ENCODE measurements at places on chromosomes 16 and 17.

DNA sequence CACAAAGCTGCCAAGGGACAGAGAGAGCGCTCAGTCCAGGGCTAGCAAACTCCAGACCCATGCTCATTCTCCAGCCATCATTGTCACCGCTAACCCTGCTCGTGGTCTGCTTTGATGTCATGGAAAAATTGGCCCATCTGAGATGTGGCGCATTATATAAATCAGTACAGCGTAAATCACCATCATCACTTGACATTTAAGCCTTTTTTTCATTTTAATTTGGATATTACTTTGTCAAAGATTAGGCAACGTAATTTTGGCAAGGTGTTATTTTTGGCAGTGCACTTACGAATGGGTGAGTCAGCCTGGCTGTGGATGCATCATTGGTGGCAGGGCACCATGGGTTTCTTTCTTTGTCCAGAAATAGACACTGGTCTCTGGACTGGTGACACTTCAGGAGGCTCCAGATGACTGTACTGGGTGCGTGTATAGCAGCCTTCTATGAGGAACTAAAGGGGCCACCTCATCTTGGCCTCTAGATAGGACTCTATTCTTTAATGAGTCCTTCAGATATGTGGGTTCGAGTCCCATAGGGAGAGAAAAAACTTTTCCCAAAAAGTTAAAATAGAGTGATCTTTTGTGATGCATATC, 166.3 kb downstream of the MSI2 start:
- DNase-seq, result no peak

DNA sequence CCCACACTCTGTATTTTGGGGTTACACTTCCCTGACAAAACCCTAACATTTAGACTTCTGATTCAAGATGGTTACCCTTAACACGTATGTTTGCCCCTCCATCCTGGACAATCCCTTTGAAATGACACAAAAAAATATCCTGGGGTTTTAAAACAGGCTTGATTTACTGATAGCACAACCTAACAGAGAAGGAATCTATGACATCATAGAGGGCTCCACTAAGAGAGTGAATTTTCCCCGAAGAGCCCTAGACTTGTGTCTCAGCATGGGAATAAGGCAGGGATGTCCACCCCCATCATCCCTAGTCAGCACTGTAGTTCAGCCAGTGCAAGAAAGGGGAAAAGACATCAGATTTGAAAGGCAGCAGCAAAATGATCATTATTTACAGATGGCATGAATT, 15.8 kb upstream of the SRCIN1 start:
- DNase-seq, result no peak

DNA sequence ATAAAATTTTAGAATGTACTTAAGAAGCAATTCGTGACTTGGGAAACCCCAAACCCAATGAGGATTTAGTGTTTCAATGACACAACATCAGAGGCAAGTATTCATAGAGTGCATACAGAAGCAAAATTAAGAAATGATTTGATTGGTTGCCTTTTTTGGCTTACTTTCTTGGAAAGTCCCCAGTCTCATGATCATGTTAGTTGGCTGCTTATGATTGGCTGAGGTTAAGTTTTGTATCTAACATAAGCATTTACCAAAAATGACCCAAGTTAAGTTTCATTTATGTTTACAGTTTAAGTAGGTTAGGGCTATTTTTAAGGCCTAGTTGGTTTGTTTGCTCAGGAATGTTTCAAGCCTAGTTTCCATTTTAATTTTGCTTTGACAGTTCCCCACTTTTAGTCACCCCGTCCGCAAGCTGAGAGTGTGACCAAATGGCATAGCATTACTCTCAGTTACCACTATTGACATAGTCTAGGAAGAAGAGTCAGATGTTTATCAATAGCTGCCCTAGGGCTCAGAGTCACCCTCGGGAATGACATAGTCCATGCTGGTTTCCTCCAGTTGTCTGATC, 36.2 kb downstream of the DGKE start:
- no peak for DNase-seq

DNA sequence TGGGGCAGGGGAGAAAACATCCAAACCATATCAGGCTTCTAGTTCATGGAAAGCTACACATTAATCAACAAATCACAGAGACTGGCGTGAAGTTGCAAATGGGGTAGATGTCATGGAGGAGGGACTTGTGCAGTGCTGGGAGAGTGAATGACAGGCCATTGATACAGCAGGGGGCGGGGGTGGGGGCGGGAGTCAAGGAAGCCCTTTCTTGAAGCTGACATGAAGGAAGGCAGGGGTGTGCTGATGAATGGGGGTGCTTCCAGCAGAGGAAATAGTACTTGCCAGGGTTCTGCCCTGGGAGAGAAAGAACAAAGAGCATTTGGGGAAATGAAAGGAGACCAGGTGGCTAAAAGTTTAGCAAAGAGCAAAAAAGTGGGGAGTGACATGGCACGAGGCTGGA, 269.9 kb downstream of the SHISA9 start:
- no peak for DNase-seq

DNA sequence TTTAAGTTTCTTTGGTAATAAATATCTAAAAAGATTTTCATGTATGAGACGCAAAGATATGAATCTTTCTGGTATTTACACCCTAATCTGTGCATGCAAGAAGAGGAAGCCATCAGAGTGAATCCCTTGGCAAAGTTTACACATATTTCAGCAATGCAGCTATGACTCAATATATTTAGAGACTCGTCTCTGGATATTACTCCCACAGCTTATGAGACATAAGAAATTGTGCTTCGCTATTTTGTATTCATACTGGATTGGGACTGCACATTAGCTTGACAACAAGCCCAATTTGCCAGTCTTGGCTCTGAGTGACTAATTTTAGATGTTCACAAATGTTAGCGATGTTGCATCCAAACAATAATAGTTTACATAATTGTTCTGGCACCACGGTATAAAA, 532.0 kb downstream of the CDH11 start:
- DNase-seq, result no peak

DNA sequence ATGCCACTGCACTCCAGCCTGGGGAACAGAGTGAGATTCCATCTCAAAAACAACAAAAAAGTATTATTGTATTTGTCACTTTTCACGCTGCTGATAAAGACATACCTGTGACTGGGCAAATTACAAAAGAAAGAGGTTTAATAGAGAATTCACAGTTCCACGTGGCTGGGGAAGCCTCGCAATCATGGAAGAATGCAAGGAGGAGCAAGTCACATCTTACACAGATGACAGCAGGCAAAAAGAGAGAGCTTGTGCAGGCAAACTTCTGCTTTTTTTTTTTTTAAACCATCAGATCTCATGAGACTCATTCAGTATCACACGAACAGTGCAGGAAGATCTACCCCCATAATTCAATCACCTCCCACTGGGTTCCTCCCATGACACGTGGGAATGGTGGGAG, 41.5 kb upstream of the ETV4 start:
- DNase-seq, result no peak

GRCh38 chr16:30605158-30605557, 5.0 kb downstream of the ZNF689 start:
- DNase-seq, result no peak

GRCh38 chr16:68230956-68231355, 5.0 kb downstream of the ESRP2 start:
- DNase-seq, result no peak

DNA sequence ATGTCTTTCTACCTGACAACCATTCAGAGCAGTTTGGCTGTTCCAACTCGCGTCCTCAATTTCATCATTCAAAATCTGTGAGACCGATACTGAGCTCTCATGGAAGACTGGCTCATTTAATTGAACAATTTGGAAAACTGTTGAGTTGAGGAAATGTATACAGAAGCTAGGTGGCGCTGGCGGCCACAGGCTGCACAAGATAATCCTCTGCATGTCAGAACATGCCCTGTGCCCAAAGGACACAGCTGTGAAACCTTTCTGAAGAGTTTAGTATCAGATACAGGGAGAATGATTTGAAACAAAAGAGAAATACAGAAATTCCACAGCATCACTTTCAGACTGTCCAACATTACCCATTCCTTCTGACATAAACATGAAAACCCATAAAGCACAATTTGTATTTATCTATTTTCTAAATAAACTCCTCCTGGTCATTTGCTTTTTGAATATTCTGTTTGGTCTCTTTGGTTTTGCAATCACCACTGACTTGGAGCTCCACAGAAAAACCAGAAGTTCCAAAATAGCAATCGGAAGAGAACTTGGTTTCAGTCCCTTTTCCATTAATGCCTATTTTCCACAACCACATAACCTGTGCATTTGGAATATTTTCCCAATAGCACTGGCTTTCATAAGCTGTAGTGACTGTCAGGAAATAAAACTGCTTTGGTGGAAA, 192.8 kb downstream of the MAP2K6 start:
- no peak for DNase-seq

GRCh38 chr16:28313587-28313986, 21.3 kb downstream of the SBK1 start:
- DNase-seq, result no peak

GRCh38 chr16:53984936-53985335, 281.0 kb downstream of the FTO start:
- DNase-seq, result no peak

DNA sequence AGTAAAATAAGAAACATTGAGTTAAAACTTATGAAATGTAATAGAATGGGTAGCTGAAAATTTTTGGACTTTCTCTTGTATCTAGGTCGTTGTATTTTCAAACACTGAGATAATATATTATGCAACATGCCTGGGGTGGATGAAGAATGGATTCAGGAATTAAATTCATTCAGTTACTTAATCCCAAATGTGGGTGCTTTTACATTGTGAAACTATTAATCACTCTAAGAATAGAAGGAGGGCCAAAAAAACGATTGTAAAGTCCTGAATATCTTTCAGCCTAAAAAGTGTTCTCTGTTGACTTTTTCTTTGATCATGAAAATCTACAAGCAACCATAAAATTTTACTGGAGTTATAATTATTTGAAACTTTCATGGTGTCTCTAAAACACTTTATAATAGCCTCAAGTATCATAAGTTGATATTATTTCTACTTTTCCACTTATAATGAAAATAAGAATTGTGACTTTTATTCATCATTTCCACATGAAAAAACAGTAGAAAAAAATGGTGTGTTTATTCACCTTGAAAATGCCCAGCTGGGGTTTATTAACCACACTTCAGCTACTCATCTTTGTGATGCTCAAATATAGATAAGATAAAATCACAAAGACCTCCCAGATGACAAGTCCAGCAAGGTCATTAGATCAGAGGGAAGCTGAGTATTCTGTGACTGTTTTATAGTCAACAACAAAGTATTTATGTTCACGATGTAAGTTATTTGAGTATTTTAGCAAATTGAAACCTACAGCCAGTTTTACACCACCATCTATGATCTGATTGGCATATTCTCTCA, 619.9 kb upstream of the SOX9 start:
- no peak for DNase-seq

- no peak for DNase-seq
Observed at GRCh38 chr16:79532273-79532672, 68.3 kb downstream of the MAF start.

- no peak for DNase-seq
Observed at GRCh38 chr17:44314869-44315661, 6.7 kb downstream of the RUNDC3A start.

- DNase-seq, result no peak
Observed at GRCh38 chr17:60695960-60696359, 18.3 kb downstream of the BCAS3 start.

DNA sequence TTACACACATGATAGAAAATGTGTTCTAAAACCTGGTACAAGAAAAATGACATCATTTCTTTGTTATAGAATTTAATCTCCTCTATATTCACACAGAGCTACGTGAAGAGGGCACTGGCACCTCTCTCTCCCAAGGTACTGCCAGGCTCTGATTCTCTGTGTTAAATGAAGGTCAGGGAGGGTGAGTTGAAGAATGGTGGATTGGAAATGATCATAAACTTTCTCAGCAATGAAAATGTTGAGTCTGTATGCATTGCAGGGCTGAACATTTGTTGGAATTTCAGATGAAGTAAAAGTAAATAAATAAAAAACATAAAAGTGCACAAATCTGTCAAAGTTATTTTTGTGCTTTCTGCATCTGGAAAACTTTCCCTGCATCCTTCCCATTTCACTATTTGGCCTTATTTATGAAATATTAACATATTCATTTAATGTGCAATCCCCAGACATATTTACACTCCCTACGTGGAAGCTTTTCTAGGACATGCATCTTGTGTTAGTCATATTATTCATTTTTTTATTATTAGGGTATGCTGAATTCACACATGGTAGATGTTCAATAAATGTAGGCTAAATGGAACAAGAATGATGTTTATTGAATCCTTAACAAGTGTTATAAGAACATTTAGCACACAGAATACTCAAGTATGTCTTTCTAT, 810.3 kb upstream of the CDH8 start:
- DNase-seq, result no peak

- no peak for DNase-seq
Observed at GRCh38 chr16:78996790-78997189, 603.7 kb downstream of the MAF start.

- DNase-seq, result no peak
Observed at GRCh38 chr17:72724267-72724666, 368.2 kb downstream of the SLC39A11 start.

- no peak for DNase-seq
Observed at GRCh38 chr17:55763856-55764255, 13.0 kb downstream of the PCTP start.

- no peak for DNase-seq
Observed at GRCh38 chr17:48455791-48456190, 25.8 kb upstream of the SKAP1 start.

DNA sequence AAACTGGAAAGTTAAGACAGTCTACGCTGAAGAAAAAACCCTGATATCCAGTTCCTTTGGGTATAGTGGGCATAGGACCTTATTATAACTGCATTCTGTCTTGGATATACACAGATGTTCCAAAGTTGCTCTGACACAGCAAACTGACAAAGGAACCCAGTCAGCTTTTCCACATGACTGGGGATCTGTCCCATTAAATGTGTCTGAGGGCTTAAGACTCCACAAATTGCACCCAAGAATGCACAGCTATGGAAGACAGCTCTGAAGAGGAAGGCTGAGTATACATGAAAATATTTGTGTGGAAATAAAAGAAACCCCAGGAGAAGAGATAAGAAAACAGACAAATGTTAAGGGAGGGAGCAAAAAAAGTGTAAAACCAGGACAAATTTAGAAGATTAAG, 114.1 kb downstream of the SPAG9 start:
- DNase-seq, result no peak

- DNase-seq, result no peak
Observed at GRCh38 chr16:69781118-69781517, 19.0 kb downstream of the WWP2 start.

DNA sequence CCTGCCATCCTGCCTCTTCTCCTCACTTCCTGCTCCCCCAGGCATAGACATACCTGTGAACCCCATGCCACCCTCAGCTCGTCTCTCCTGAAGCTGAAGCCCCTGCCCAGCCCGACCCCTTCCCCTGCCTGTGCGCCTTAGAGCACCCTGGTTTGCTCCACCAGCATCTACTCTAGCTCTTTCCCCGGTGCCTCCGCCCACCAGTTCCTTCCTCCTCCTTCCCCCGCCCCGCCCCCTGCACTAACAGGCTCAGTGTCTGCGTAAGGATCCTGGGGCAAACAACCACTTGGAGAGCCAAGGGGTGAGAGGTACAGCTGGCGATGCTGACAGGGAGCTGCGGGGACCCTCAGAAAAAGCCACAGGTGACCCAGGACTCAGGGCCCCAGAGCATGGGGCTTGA, 1.9 kb downstream of the GPR142 start:
- DNase-seq, result peak; percentile 39

GRCh38 chr16:66493490-66494401, 56.2 kb downstream of the TK2 start:
- no peak for DNase-seq
